ENCODE measurements at places on chromosomes 13 and 19.

GRCh38 chr19:39416152-39417120 is 4.0 kb downstream of the PLEKHG2 start:
- peak; percentile 67 for DNase-seq

DNA sequence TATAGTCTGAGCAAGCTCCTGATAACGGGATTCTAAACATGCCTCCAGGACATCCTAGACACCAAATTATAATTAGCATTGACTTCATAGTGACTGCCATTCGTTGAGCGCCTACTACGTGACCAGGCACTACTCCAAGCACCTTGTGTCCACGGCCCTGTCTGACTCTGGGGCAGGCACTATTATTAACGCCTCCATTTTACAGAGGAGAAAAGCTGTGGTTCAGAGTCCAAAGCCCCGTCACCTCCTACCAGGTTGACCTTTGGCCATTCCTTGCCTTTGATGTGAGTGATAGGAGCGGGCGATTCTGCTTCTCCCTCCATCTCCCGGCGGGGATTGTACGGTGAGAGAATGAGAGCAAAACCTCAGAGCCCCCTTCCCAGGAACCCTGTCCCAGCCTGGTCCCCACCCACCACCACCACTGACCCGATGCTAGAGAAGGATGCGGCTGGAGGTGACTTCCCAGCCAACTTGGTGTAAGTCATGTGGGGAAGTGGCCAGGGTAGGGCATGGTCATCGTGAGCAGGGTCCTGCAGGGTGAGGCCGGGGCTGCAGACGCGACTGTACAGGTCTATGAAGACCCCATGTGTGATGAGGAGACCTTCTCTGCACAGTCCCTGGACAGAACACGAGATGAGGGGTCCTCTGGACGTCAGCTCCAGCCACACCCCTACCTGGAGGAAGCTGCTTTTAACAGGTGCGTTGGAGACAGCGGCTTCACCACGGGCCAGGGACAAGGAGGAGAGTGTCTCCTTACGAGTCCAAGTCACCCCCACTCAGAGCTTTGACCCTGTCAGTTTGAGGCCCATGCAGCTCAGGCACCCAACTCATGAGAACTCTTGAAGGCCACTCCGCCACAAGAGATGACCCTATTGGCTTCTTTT is at the start of gene IGSF23:
Gene IGSF23, plus strand, starts transcription at position 269 of the 884 bp plus-strand sequence. Its CDS starts 83 bp downstream, at position 352.
- no peak for DNase-seq

- DNase-seq, result no peak
These were observed 38.2 kb downstream of the TNFSF11 start for GRCh38 chr13:42612021-42612765.

GRCh38 chr13:46648166-46648607 is 95.2 kb downstream of the LRCH1 start:
- DNase-seq, result no peak

GRCh38 chr19:32416749-32417456 is 11.3 kb downstream of the DPY19L3 start:
- DNase-seq, result no peak

DNA sequence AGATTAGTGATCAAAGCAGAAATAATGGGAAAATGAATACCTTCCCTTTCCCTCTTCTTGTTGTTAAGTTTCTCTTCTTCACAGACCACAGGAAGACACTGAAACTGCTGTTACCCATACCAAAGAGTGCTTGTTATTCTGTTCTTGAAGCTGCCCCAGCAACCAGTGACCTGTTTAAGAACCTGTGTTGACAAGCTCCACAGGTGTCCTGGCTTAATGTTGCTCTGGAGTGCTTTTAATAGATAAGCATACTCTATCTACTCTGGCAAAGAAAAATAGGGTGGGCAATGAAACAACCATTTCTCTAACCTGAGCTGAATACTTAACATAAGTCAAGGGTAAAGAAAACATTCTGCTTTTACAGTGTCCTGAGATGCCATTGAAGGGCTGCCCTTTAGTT is 506.7 kb upstream of the GPC6 start:
- DNase-seq, result no peak

DNA sequence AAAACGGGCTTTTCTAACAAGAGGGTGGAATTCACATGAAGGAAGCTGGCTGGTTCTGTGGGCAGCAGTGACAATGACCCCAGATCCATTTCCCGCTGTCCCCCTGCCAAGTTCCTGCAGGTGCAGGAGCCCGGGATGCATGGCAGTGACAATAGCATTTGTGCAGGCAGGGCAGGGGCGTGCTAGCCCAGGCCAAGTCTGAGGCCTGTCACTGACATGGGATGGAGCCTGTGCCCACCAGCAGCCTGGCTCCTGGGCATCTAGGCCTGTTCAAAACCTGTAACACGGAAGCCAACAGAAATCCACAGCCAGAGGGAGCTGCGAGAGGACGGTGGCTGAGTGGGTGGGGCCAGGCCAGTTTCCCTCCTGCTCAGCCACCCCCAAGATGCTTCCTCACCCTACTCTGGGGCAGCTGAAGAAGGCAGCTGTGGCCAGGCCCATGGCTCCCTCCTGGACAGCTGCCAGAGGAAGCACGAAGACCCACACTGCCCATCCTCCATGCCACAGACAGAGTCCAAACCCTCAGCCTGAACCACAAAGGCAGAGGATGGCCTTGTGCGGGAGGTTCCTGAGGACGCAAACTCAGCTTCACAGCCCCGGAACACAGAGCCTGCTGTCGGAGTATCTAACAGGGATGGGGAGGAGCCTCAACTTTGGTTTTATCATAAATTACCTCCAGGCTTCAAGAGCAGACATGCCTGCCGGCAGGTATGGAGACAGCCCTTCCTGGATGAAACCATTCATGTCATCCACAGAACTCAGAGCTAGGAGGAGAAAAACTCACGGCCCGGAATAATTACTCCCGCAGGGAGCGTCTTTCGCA is 74.0 kb downstream of the CEBPG start:
- peak; percentile 52 for DNase-seq

DNA sequence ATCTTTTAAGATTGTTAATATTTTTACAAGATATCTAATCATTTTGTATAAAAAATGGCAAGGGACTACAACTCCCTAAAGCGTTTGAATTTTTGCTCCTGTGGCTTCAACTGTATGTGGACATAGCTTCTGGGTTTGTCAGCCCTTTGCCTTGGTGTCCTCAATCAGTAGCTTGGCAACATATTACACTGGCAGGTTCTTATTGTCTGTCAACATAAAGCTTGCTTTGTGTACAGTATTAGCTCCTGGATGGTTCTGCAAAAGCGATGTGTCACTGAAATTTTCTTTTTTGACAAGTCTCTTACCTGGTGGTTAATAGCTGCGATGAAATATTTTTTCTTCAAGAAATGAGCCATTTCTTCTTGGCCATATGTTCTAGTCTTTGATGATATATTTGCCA is 190.0 kb downstream of the HS6ST3 start:
- no peak for DNase-seq

- DNase-seq, result peak; percentile 64
These were observed 850 bp downstream of the MTMR6 start for GRCh38 chr13:25286308-25286968.

DNA sequence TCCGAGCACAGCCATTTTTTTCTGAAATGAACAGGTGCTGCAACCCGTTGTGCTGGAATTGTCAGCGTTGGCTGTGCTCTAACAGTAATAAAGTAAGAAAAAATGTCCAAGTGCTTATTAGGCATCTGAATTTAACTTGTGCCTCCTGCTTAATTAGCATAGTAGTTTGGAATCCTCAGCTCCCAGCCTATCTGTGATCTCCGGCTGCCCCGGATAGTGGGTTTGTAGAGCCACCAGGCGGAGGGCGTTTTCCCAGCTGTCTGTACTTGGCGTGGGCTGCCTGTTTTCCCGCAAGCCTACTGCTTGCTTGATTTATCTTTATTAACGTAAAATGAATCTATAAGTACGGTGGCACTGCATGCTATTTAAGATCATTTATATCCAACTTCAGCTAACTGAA is 137.9 kb downstream of the MTUS2 start:
- DNase-seq, result no peak

- DNase-seq, result no peak
These were observed 78.5 kb upstream of the SPRY2 start for GRCh38 chr13:80419416-80419815.

GRCh38 chr13:44293908-44294735 is 79.5 kb upstream of the SERP2 start:
- DNase-seq, result no peak

DNA sequence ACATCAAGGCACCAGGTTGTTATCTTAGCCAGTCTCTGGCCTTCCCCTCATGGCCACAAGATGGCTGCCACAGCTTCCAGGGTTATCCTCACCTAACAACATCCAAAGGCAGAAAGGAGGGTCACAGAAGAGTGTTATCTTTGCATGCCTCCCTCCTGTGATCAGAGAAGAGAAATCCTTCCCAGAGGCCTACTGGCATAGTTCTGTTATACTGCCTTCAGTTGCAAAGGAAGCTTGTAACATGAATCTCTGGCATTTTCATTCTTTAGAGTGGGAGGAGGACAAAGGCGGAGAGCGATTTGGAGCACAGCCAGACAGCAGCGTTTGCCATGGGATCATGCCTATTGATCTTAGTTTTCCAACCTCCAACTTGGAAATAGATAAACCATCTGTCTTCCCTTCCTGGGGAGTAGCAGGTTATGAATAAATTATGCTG is 135.7 kb downstream of the DNAJC15 start:
- DNase-seq, result peak; percentile 75

DNA sequence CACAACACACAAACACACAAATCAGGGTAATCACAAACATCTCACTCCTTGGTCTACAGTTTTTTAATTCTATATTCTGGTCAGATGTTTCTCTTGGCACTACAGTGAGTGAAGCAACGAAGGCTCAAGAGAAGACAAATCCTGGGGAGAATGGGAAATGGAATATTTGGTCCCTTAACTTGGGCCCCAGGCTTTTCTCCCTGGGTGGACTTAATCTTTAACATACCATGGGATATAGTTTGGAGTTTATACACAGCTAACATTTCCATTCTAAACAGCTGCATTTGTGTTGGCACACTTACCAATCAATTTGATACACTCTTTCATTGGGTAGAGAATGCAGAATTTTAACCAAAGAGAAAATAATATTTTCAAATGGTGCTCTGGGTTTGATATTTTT is 1132.6 kb upstream of the SLC10A2 start:
- peak; percentile 65 for DNase-seq

GRCh38 chr13:48443442-48444208 is 30.7 kb upstream of the LPAR6 start:
- no peak for DNase-seq

DNA sequence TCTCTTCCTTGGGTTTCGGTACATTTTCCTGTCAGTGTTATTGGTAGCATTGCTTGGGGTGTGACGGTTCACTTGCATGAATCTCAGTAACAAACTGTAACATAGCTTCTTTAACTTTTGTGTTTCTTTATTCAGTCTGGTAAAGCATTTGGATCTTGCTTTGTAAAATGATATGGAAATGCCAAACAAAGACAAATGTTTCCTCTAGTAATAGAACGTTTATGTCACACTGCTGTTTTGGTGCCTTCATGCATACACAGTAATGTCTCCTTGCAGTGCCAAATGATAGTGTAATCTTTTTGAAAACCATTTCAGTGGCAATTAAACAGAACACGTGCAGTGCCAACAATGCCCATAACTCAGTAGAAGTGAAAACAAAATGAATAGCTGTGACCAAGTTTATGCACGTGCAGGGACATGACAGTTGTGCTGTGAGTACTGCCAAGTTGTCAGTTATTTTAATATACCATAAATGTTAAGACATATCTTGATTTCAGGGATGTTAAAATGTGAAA is 110.8 kb downstream of the RXFP2 start:
- no peak for DNase-seq

- DNase-seq, result no peak
These were observed 332.4 kb upstream of the ZNF507 start for GRCh38 chr19:32012886-32013631.

GRCh38 chr19:12140545-12141404 is 625 bp upstream of the ZNF20 start:
- DNase-seq, result peak; percentile 86

GRCh38 chr19:6098574-6098973 is 11.7 kb downstream of the RFX2 start:
- no peak for DNase-seq

- no peak for DNase-seq
These were observed 96.1 kb upstream of the UQCRFS1 start for GRCh38 chr19:29308977-29309590.

- no peak for DNase-seq
These were observed 16.7 kb downstream of the MYCBP2 start for GRCh38 chr13:77310161-77310560.

- DNase-seq, result peak; percentile 91
These were observed 128.6 kb downstream of the USP12 start for GRCh38 chr13:27043013-27043412.

- DNase-seq, result peak; percentile 95
These were observed 807.1 kb downstream of the DIAPH3 start for GRCh38 chr13:59356607-59357006.

DNA sequence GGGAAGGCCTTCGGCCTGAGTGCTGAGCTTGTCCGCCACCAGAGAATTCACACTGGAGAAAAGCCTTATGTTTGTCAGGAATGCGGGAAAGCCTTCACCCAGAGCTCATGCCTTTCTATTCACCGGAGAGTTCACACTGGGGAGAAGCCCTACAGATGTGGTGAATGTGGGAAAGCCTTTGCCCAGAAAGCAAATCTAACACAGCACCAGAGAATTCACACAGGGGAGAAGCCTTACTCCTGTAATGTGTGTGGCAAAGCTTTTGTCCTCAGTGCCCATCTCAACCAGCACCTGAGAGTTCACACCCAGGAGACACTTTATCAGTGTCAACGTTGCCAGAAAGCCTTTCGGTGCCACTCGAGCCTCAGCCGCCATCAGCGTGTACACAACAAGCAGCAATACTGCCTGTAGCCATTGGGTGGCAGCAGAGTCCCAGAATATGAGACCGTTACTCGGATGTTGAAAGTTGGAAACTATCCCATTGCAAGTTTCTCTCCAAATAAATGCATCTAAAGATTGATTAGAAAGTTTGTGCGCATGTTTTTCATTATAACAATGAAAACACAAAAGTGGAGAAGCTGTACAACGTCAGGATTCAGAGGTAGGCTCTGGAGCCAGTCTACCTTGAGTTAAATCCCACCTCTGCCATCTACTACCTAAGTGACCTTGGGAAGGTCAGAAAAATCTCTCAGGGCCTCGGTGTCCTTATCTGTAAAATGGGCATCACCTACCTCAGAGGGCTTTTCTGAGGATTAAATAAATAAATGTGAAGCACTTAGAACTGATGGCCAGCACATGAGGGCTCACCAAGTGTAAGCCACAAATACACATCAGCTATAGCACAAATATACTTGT is 21.1 kb downstream of the ZNF473 start:
- peak; percentile 70 for DNase-seq
